Midbrain (tissue), 1 donor: ENCODE measurements at places on chromosomes 5 and 9.

DNA sequence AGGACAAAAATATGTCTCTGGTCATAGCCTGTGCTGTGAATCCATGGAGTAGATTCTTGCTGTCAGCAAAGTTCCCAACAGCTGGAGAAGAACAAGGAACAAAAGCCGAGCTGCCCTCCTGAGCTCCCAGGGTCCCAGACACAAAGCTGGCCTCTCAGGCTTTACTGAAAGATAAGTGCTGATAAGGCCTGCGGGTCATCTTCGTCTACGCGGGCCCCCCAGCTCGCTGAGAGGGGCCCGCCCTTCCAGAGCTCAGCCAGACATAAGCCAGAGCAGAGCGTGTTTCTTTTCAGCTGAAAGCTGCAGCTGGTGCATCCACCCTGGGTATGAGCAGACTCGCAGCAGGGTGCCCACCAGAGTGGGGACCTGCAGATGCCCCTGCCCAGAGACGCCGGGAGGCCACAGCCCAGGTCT is 84.7 kb downstream of the HSD17B3 start:
- peak; percentile 15 for DNase-seq

DNA sequence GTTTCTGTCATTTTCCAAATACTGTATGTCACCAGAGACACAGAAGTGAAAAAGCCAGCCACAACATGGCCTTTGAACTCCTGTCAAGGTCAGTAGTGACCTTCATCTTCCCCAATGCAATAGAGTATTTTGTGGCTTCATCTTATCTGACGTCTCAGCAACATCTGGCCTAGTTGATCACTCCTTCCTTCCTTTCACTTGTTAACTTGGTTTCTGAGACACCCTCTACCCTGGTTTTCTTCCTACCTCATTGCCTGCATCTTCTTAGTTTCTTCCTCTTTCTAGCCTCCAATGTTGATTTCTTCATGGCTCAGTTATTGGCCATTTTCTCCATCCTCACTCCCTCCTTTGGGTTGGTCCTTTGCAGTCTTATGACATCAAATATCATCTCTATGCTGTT is 36.3 kb downstream of the GLIS3 start:
- DNase-seq: no peak

DNA sequence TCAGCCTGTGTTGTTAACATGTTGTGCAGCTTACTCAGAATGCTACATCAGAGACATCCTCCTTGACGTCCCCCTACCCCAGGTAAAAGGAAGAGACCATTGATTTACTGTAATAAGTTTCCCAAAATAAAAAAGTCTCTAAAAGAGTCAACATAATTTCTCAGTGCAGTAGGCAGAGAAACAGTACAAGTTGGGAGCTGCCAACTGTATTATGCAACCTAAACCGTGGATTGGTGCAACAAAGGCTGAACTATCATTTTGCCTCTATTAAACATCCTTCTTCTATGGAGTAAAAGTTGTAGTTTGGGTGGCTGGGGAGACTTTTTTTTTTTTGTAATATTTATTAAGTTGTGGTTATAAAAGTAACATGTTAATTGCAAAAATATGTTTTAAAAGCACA is 208.0 kb downstream of the NR3C1 start:
- DNase-seq: no peak

GRCh38 chr5:1785984-1786383 is 13.7 kb downstream of the MRPL36 start:
- DNase-seq: no peak

DNA sequence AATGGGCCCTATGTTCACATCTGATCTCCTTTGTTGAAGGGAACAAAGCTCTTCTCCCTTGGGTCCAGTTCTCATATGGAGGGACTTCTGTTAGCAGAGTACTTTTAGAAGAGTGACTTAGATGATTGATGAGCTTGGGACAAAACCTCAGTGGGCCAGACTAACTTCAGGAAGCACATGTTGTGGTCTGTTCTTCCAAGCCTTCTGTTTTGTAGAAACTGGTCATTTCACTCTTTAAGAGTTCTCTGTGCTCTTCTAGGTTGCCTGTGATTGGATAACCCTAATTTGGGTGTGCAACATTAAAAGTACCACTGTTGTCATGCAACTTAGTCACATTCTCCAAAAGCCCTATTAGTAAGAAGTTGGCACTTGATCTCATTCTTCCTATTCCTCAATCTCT is 183.5 kb upstream of the ACO1 start:
- no peak for DNase-seq

GRCh38 chr5:67233075-67233474 is 36.5 kb upstream of the CD180 start:
- no peak for DNase-seq

- peak; percentile 24 for DNase-seq
Observed at GRCh38 chr9:130912932-130913598, 16.5 kb upstream of the QRFP start.

- DNase-seq: no peak
Observed at GRCh38 chr5:3994628-3995027, 399.0 kb downstream of the IRX1 start.

- DNase-seq: no peak
Observed at GRCh38 chr5:150847334-150847695, 994 bp downstream of the IRGM start.

GRCh38 chr5:37494756-37495155 is 115.6 kb downstream of the WDR70 start:
- DNase-seq: no peak

- no peak for DNase-seq
Observed at GRCh38 chr5:127518319-127518621, 830 bp downstream of the PRRC1 start.

GRCh38 chr9:136786451-136786850 is 4.7 kb upstream of the TMEM141 start:
- DNase-seq: peak; percentile 77

- DNase-seq: no peak
Observed at GRCh38 chr5:1548702-1549474, 25.1 kb upstream of the LPCAT1 start.

- no peak for DNase-seq
Observed at GRCh38 chr5:19314840-19315239, 673.2 kb downstream of the CDH18 start.

DNA sequence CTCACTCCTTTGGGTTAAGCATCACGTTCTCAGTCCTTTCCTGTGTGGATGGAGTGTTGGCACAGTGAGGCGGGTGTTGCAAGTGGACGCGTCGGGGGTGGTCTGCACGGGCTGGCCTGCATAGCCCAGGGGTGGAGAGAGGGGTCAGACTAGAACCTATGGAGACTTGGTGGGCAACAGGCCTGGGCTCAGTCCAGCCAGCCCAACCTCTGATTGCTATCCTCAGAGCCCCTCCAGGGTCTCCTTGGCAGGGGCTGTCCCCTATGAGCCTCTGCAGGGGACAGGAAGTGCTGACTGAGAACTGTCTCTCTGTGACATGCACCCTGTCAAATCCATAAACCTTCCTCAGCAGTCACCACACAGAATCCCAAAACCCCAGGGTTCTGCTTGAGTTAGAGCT is 2.3 kb downstream of the DCANP1 start:
- no peak for DNase-seq

DNA sequence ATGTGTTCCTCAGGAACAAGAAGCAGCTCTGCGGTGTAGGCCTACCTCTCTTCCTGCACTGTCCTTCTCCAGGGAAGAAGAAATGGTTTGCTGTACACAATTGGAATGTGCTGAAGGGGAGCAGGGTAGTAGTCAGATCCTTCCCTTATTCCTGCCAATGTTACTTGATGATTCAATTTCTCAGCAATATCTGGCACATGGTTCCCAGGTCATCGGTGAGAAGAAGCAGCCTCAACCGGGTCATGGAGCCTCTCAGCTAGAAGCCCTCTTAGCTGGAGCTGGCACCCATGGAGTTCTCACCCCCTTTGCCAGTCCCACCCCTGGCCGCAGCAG is 36.9 kb downstream of the ACTBL2 start:
- no peak for DNase-seq

GRCh38 chr5:133195250-133195649 is 143.4 kb downstream of the HSPA4 start:
- no peak for DNase-seq

- DNase-seq: peak; percentile 15
Observed at GRCh38 chr5:88836195-88836838, 46.7 kb downstream of the MEF2C start.

DNA sequence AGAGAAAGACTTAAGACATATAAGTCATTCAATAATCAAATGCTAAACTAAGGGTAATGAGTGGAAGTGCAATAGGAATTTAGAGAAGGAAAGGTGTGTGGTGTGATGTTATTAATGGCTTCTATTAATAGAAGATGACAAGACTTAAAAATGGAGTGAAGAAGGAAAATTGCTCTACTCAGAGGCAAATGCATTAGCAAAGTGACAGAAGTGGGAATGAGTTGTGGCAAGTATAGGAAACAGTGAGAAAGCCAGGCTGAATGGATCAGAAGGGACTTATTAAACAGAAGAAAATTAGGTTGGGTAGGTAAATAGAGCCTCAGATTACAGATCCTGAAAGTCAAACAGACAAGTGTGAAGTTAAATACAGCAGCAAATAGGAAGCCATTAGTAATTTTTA is 5.7 kb downstream of the SKIC3 start:
- DNase-seq: no peak

GRCh38 chr5:119395080-119395836 is 39.4 kb downstream of the TNFAIP8 start:
- no peak for DNase-seq

DNA sequence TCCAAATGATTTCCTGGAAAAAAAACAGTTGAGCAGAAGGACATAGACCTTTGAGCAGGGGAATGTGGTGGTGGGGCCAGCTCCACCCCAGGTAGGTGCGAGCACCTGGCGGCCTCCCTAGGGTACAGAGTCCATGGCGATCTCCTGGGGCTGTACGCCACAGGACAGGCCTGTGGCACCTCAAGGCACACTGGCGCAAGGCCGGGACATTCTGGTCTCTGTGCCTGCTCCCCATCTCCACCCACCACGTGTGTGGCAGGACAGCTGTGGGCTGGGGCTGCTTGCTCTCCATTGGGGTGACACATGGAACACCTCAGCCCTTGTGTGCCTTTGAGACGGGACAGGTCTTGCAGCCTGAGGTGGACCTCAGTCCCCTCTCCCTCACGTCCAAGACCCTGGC is 25.2 kb downstream of the WNK2 start:
- DNase-seq: no peak

DNA sequence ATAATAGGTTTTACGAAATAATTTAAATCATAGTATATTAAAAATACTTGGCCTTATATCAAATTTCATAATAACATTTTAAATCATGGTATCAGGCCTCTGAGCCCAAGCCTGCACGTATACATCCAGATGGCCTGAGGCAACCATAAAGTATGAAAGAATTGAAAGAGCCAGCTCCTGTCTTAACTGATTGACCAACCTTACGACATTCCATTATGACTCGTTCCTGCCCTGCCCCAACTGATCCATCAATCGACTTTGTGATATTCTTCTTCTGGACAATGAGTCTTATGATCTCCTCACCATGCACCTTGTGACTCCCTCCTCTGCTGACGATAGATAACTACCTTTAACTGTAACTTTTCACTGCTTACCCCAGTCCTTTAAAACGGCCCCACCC is 545.0 kb downstream of the MTRR start:
- DNase-seq: no peak

DNA sequence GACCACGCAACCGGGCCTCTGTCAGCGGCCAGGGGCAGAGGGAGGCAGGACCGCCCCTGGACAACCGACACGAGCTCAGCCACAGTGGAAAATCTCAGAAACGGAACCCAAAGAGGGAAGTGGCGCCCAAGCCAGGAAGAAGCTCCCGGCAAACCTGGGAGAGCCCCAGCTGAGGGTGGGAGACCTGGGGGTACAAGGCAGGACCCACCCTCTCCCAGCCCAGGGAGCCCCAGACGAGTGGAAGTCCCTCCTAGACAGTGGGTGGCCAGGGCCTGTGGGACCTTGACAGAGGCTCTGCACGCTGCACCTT is 3.0 kb downstream of the SLC12A7 start:
- DNase-seq: peak; percentile 26

- no peak for DNase-seq
Observed at GRCh38 chr5:166117072-166118066, 2174.1 kb upstream of the WWC1 start.

DNA sequence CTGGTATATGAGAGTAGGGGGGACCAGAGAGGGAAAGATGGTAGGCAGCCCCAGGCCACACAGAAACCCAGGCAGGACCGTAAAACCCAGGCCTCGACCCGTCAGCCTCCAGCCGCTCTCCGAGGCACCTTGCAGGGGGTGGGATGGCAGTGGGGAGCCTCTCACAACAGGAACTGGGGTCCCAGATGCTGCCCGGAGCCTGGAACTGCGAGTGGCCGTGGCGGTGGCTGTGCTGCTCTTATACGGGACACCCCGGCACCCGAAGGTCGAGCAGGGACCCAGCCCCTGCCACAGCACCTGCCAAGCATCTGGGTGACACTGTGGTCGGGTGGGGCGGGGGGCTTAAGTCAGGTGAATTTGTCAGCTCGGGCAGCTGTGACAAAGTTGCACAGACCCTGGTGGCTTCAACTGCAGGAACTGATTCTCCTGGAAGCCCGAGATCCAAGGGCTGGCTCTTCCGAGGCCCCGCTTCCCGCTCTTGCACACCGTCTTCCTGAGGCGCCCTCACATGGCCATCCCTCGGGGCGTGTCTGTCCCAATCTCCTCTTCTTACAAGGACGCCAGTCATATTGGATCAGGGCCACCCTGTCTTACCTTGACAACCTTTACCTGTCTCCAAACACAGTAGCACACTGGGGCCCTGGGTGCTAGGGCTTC is 47.6 kb upstream of the EGFL7 start:
- no peak for DNase-seq

DNA sequence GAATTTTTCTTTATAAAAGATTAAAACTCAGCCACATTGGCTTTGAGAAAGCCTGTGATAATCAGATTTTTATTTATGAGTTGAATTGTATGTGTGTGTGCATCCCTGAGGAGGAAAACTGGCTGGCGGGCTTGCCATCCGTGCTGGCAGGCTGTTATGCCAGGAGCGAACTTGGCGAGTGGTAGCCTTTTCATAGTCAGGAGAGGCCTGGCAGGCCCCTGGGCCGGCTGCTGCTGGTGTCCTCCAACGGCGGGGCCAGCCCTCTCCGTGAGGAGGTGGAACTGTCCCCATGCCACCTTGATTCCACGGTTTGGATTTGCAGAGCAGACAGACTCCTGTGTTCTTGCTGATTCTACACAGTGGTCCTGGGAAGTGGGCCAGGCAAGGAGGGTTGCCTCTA is 43.3 kb downstream of the ZNF618 start:
- DNase-seq: no peak

GRCh38 chr9:76720245-76720644 is 44.0 kb upstream of the PCA3 start:
- DNase-seq: no peak

DNA sequence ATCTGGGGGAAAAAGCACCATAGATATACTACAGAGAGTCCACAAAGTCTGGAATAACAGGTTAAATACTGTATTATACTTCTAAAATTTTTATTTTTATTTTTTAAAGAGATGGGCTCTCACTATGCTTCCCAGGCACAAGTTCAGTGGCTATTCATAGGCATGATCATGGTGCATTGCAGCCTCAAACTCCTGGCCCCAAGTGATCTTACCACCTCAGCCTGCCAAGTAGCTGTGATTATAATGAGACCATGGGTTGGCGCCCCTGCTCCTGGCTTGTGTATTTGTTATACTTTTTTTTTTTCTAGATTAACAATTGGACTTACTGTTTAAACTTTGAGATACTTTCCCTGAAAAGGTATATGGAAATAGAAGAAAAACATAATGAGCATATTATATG is 25.9 kb downstream of the ERBIN start:
- no peak for DNase-seq

GRCh38 chr5:13932011-13932410 is 12.5 kb downstream of the DNAH5 start:
- DNase-seq: no peak
